T-helper 17 cell (primary cell): ENCODE measurements at places on chromosomes 12 and 14.

DNA sequence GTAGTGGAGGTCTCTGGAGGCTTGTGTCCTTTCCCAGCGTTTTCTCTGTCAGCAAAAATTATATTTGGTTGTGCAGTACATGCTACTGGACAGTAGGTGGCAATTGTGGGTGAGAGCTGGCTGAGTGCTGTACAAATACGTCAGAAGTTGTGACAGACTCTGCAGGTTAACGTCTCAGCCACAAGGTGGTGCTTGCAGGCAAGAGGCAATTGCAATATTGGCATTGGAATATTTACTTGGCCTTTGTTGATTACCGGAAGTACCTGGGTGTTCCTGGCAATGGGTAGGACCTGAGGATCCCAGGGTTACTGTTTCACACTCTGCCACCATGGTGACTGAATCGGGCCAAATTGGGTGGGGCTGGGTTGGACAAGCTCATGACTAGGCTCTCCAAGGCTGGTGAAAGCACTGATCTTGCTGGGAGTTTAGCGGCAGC, 333.9 kb upstream of the LMO3 start:
- H3K36me3 ChIP-seq: no peaks in the 10 kb centered on the region
- no peak for DNase-seq
- H3K4me1 ChIP-seq: no peaks in the 10 kb centered on the region
- H3K4me3 ChIP-seq: no peak overlapping the region

GRCh38 chr14:40697231-40697630, 909.4 kb upstream of the LRFN5 start:
- no peaks in the 10 kb centered on the region for H3K4me1 ChIP-seq
- no peak overlapping the region for H3K27ac ChIP-seq
- H3K27me3 ChIP-seq: no peaks in the 10 kb centered on the region
- H3K4me3 ChIP-seq: no peak overlapping the region

- H3K4me1 ChIP-seq: no peaks in the 10 kb centered on the region
- no peaks in the 10 kb centered on the region for H3K36me3 ChIP-seq
- peaks cover 19% of the 10 kb centered on the region for H3K27me3 ChIP-seq
Measured at GRCh38 chr12:117298191-117298590, 63.2 kb downstream of the NOS1 start.

GRCh38 chr12:67988601-67989021, 636 bp upstream of the IFNG-AS1 start:
- no peaks in the 10 kb centered on the region for H3K36me3 ChIP-seq
- peaks cover 6% of the 10 kb centered on the region for H3K27me3 ChIP-seq
- peaks cover 13% of the 10 kb centered on the region for H3K4me1 ChIP-seq
- no peak overlapping the region for H3K27ac ChIP-seq
- no peak for DNase-seq
